ENCODE measurements at places on chromosomes 3 and 15.

GRCh38 chr3:128515967-128516366, 23.0 kb upstream of the GATA2 start:
- DNase-seq, result no peak

- no peak for DNase-seq
These were observed 379.9 kb upstream of the RBMS3 start for GRCh38 chr3:28901018-28901417.

GRCh38 chr3:107124885-107125284, 252.4 kb upstream of the CCDC54 start:
- DNase-seq, result no peak

DNA sequence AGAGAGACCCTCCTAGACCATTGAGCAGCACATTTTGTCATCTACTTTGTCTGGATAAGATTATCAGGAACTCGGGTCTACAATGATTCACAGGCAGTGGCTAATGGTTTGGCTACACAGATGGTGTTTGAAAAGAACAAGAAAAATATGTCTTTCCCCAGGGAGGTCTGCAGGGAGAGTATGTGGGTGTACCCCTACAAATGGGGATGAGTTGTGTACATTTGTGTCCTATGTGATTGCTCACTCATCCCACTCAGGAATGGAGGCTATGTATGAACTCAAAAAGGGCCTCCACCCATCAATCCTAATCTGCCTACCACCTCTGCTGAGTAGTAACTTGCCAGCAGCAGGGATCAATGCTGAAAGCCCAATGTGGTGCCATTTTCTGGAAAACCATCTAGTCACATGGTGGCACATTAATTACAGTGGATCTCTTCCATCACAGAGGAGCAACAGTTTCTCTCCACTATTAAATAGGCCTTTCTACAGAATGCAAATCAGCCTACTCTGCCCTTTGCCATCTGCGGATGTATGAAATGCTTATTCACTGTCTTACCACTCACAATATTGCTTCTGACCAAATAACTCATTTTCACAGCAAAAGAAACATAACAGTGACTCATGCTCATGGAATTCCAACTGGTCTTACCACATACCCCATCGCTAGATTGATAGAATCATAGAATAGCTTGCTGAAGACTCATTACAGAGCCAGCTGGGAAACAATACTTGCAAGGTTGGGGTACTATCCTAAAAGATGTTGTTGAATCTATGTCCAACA, 48.3 kb upstream of the TRIM42 start:
- DNase-seq, result no peak

GRCh38 chr3:83913381-83913780, 1045.4 kb upstream of the CADM2 start:
- no peak for DNase-seq

- DNase-seq, result no peak
These were observed 22.1 kb downstream of the OSBPL11 start for GRCh38 chr3:125573216-125573615.

DNA sequence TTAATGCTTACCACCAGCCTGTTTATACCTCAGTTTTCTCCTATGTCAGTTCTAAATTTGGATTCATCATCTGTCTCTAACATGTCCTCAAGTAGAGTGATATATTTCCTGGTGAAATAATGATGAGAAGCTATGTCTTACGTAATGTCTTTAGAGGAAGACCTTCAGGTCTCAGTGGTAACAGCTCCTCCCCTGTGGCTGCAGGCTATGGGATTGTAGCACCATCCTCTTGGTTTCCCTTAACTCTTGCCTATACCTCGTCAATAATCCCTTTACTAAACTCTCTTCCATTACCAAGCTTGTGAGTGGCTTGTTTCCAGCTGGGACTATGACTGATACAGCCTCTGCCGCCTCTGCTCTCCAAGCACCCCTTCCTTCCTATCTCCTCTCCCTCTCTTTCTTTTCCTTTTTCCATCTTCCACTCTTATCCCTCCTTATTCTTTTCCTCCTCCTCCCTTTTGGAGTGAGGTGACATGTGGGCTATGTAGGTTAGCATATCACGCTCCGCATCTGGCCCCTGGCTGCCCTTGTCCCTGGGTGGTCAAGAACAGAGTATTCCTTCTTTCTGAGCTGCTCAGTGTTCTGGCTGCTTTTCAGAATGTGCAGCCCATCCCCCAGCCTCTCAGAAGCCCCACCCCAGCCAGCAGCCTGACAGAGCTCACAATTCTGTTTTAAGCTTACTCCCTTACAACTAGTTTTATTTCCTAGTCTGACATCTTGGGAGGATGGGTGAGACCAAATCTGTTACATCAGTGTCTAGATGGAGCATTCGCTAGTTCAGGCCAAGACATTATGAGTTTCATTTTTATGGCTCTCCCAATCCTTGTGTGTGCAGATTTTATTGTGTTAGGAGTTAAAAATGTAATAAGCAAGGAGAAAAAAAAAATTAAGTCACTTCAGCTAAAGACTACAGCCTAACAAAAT, 75.0 kb upstream of the RNU6-1 start:
- no peak for DNase-seq

DNA sequence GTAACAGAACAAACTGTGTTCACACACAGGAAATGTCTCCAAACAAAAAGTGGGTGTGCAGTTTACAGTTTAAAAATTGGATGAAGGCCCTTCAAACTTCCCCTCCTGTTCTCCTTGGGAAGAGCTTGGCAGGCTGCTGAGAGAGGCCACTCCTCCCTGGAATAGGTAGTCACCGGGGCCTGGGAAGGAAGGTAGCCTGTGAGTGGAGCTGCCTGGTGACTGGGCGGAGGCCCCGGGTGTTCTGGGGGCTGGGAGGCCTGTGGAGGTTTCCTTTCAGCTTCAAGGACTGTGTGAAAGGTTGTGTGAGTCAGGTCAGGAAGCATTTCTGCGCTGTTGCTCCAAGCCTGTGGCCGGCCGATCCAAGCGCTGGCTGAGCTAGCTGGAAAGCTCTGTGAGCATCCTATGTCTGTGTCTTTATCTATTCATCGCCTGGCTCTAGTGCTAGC, 14.1 kb downstream of the SLCO3A1 start:
- DNase-seq, result no peak

GRCh38 chr15:31389576-31389975, 62.9 kb downstream of the KLF13 start:
- DNase-seq, result no peak

GRCh38 chr15:58174709-58175108, 36.5 kb downstream of the AQP9 start:
- no peak for DNase-seq

DNA sequence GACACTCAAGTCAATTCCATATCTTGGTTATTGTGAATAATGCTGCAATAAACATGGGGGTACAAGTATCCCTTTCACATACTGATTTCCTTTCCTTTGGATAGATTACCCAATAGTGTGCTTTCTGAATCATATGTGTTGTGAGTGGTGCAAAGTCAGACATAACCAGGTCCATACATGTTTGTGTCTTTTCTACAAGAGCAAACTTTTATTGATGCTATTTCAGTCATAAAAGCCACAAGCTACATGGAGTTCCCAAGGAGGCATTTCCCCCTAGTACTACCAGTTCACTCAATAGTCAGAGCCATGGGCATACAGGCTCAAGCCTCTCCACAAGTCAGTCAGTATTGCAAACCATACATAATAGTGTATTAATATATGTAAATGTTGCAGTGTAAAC, 10.1 kb downstream of the CEP63 start:
- no peak for DNase-seq

DNA sequence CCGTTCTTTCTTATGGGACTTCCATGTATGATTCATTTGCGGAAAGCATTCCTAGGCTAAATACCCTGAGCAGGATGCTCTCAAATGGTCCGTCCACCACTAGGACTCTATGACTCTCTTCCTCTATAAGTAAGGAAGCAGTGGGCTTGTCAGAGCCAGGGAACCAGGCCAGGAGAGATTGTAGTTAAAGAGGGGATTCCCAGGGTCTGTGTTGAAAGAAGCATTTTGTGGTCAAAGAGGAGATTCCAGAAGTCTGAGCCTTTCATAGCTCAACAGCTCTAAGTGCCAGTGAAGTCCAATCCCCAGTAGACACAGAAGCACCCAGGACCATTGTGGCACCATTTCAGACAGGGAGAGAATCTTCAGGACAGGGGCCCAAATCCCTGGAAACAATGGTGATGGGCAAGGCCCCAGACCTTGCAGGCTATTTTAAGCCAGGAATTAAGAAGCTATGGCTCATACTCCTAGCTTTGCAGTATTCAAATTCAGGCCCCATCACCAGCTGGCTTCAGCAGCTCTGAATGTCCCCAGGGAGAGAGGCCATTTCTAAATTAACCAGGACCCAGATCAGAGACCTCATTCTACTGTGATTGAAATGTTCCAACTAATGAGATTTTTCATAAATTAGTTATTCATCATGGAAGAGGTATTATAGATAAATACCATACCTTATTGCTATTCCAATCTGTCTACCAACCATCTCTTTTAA, 81.7 kb downstream of the CD47 start:
- DNase-seq, result no peak

GRCh38 chr3:54771050-54771449, 156.8 kb downstream of the LRTM1 start:
- DNase-seq, result no peak

- DNase-seq, result no peak
These were observed 13.5 kb upstream of the NR2C2 start for GRCh38 chr3:14933820-14934425.

DNA sequence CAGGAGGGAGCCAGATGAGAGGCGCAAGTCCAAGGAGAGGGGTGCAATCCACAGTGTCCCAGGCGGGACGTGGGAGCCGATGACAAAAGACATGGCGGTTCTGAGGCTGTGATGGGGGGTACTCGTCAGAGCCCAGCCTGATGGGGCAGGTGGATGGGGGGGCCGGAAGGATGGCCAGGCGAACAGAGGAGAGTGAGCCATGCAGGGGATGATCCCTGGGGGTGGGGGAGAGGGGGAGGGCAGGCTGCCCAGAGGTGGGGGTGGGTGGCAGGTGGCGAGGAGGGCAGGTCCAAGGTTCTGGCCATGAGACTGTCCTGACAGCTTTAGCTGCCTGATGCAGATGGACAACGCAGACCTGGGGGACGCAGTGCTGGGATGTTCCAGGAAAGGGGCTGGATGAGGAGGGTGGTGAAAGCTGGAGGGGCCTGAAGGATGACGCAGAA, 8.9 kb upstream of the CSPG4 start:
- no peak for DNase-seq

DNA sequence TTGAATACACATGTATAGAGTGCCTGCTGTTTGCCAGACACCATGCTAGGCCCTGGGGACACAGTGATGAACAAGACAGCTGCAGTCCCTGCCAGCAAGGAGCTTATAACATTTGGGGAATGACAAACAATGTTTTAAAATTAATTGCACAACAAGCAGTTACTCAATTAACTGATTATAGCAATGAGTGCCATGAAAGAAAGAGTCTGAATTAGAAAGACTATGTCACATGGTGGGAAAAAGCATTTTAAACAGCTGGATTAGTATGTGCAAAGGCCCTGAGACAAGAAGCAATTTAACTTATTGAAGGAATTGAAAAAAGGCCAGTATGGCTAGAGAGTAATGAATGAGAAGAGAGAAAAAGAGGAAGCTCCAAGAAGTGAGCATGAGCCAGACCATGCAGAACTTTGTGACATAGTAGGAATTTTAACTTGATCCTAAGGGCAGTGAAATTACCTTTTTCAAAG, 64.5 kb upstream of the PLXNA1 start:
- no peak for DNase-seq

DNA sequence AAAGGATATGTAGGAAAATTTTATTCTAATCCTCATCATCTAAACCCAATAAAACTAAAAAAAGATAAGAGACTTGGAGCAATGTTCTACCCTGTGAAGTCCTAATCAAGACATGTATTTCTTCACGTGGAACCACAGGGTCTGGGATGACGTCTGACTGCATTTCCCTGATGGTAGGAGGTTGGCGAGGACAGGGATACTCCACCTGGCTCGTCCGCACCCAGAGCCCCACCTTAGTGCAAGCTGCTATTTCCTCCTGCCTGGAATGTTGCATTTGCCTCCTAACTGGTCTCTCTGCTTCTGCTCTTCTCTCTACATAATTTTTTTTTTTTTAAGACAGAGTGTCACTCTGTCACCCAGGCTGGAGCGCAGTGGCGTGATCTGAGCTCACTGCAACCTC, 57.7 kb upstream of the RASGRP1 start:
- no peak for DNase-seq

GRCh38 chr3:167675848-167676247, 22.1 kb upstream of the WDR49 start:
- no peak for DNase-seq

- no peak for DNase-seq
These were observed 9.2 kb downstream of the PTX3 start for GRCh38 chr3:157445857-157446256.

DNA sequence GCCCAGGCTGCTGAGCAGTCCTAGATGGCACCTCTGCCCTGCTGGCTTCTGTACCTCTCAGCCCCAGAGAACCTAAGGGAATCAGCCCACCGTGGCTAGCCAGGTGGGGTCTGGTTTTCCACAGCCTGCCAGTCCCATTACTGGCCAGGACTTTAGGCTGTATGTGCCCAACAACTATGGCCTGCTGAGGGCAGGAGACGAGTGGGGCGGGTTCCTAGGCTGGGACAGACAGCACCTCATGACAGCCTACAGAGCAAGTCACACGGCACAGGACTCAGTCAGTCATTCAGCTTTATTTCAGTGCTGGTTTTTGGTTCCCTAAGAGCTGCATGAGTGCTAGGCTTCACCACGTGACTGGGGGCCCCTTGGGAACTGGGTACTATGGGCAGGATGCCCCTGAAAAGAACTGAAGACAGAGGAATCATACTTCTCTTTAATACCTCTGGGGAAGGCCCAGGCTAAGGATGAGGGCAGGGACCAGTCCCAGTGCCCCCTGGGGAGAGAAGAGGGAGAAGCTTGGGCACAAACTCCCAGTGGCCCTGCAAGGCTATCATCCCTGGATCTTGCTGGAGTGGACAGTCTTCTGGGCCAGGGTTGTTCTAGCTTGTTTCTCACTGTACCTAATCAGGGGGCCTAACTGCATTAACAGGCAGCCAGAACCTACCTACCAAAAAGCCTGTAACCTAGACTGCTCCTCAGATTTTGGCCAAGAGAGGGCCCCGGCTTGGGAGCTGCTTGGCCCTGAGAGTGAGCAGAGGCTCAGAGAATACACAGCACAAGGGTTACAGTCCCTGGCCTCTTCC, 14.8 kb downstream of the CLK3 start:
- no peak for DNase-seq

DNA sequence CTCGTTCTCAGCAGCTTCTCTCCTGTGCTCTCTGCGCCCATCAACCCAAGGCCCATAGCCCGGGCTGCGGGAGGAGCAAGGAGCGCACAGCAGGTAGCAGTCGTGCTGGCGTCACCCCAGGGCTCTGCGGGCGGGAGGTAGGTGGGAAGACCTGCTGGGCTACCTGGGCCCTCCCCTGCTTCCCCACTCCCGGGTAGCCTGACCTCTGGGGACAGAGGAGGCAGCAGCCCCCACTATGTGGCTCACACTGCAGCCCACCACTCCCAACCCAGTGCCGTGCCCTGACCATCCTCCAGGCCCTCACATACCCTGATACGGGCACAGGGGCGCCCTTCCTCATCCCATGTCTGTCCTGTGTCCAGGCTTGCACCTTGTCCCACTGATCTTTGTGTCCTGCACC, 171.0 kb downstream of the NSMCE3 start:
- DNase-seq, result no peak

All from stimulated activated CD4-positive, alpha-beta T cell treated with anti-CD3 and anti-CD28 coated beads, Interleukin-15, amount 100 ng/mL, for 1 hour (primary cell).